ENCODE measurements at places on chromosomes 6 and 20.

- no peak for DNase-seq
Observed at GRCh38 chr6:48560408-48560807, 449.4 kb upstream of the PTCHD4 start.

DNA sequence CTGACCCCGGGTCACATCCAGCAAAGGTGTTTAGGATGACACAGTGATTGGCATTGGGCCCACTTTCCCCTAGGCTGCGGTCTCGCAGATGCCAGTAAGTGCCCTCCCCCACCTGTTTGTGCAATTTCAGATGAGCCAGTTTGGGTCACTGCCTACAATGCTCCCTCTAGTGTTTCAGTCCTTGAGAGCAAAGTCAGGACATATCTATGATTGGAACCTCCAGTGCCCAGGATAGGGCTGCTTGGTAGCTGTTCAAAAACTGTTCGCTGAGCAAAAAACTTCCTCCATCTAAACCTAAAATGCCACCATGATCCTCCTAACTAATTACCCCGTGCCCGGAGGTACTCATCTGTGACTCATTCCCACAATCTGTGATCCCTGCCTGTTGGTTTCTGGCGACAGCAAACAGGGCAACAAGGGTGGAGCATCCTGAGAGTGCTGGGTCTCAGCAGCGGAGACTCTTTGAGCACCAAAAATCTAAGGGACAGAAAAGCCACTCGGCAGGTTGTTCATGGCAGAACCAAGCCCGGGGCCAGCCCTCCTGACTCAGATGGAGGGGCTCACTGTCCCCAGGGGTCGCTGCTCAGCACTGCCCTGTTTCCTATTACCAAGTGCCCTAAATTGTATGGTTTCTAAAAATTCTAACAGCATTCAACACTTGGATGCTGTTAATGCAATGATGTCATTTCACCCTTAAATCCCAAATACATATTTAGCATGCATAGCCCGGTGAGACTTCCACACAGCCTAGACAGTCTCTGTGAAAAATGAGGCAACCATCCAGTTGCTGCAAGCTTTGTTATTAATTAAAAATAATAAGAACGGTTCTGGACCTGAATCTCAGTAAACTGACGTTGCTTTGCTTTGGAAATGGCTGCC, 5.0 kb downstream of the VSX1 start:
- DNase-seq = no peak

DNA sequence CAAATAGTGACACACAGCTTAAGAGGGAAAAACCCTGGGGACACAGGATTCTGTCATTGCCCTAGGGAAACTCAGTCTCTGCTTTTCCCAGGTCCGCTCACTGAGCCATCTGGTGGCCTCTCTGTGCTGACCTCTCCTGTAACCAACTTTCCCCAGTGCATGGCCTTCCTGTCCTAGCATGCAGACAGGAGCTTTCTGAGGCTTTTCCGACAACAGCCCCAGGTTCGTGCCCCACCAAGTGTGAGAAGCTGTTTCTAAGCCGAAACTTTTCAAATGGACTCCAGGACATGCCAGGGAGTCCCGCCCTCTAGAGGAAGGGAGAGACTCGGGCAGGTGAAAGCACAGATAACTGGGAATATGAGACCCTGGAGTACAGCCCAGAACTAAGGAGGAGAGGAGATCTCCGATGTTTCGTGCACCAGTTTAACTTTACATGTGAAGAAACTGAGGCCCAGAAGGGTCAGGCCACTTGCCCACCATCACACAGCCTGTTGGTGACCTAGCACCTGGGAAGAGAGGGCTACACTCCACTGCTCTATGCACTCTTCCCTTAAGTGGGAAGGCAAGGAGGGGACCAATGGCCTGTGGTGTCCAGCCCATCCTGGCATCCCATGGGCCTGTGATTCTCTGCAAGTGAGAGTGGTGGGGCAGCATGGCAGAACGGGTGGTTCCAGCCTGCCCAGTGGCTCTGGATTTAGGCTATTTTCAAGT, 46.2 kb downstream of the RPP40 start:
- no peak for DNase-seq

GRCh38 chr20:35347011-35347410, 54.8 kb upstream of the FAM83C start:
- no peak for DNase-seq

- DNase-seq = no peak
Observed at GRCh38 chr6:105646391-105646867, 243.5 kb upstream of the PREP start.

DNA sequence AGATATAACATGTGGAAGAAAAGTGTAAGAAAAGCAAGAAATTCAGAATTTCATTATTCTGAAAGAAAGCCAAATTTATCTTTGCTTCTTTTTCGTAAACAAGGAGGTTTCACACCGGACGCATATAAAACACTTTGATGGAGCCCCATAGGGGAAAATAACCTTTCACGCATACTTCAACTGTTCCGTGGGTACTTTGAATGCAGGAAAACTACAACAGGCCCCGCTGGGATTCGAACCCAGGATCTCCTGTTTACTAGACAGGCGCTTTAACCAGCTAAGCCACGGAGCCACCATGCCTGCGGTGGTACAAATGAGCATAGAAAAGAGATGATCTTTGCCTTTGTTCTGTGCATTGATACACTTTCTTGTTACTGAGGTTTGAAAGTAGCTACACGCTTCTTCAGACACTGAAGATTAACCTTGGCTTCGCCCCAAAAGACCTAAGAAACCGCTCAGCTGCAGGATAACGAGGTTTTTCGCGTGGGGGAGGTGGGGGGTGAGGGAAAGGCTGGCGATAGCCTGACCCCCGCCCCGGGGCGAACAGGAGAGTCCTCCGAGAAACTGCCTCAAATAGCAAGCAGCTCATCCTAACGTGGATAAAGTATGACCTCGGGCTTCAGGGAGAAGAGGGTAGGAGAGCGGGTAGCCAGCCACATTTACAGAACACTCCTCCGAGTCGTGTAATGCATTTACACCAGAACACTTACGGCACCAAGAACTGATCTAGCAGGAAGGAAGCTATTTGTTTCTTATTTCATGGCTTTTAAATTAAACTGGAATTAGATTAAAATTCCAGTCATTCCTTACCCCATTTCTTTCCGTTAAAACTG, 5.3 kb upstream of the HMGN4 start:
- peak; percentile 86 for DNase-seq

DNA sequence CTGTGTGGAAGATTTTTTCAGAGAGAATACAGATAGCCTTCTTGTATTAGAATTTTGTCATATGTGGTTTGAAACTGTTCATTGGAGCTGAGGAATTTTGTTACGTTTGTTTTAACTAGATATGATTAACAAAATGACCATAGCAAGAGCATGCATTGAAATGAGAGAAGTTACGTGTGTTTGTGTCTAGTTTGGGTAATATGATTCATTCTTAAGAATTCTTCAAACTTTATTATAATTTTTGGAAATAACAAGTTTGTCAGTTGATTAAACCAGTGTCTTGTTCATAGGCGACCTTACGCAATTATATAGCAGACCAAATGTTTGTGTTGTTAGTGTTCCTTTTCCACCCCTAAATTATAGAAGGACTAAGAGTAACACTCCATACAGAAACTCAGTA, 5.5 kb downstream of the GMNN start:
- no peak for DNase-seq

- DNase-seq = no peak
Observed at GRCh38 chr20:40646361-40646760, 42.7 kb downstream of the MAFB start.

- DNase-seq = no peak
Observed at GRCh38 chr6:84093441-84094435, 60.2 kb downstream of the MRAP2 start.

GRCh38 chr6:143726015-143726647, 48.4 kb downstream of the PHACTR2 start:
- DNase-seq = no peak

GRCh38 chr20:33647603-33648395, 14.3 kb upstream of the C20orf144 start:
- no peak for DNase-seq

GRCh38 chr6:24227556-24227955, 101.5 kb downstream of the NRSN1 start:
- no peak for DNase-seq

DNA sequence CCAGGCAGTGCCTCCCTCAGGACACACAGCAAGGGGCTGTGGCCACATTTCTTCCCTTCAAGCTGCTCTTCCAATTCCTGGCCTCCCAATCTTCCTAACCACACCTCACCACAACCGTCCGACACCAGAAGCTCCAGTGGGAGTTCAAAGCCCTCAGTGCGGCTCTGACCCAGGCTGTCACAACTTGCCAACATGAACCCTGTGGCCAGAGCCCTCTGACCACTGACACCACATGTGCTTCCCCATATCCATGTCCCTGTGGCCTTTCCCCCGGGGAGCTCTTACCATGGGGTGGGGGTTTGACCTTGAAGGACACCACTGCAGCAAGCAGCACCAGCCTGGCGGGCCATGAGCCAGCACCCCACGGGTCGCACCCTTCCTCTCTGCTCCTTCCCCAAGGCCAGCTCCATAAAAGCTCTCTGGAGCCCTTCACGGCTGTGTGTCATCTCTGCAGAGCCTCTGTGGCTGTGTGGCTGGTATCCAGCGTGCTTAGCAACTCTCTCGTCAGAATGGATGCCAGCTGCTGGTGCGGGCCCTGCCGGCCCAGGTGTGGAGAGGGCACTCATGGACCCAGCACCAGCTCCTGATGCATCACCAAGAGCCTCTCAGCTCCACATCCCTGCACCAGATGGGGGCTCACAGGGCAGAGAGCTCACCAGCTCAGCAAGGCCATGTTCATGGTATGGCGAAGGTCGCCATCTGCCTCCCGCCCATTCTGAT, 106.1 kb downstream of the PSMB1 start:
- DNase-seq = no peak

- DNase-seq = no peak
Observed at GRCh38 chr6:9657994-9658393, 756.9 kb downstream of the TFAP2A start.

GRCh38 chr6:121590916-121591315, 155.5 kb downstream of the GJA1 start:
- no peak for DNase-seq

DNA sequence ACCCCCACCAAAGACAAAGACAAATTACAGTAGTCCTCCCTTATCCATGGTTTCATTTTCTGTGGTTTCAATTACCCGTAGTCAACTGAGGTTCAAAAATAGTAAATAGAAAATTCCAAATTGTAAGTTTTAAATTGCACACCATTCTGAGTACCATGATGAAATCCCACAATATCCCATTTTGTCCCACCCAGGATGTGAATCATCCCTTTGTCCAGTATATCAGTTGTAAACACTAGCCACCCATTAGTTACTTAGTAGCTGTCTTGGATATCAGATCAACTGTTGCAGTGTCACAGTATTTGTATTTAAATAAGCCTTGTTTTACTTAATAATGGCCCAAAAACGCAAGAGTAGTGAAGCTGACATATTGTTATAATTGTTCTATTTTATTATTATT, 364.0 kb upstream of the ARID1B start:
- no peak for DNase-seq

GRCh38 chr6:79157961-79158644, 76.4 kb downstream of the HMGN3 start:
- no peak for DNase-seq

DNA sequence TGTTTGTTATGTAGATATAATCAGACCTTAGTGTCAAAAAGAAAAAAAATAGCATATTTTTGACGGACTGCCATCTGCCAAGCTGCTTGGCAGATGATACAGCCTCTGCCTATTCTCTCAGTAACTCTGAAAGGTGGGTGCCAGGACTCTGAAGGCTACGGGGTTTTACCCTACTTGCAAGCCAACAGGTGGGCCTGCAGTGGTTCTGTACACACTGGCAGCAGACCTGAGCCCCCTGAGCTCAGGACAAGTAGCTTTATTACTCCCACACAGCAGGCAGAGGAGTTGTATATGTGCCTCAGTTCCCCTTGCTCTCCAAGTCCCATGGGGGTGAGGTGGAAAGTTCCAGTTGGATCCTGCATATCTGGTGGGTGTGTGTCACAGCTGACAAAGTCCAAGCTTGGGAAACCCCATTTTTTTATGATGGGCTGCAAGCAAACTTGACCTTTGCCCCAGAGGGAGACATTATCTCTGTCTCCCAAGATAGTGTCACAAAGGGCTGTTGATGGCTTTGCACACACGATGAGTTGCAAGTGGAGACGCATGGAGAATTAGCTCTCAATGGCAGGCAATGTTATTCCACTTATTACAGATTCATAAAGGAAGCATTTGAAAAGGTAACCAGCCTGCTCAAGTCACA, 20.5 kb upstream of the AFDN start:
- no peak for DNase-seq

DNA sequence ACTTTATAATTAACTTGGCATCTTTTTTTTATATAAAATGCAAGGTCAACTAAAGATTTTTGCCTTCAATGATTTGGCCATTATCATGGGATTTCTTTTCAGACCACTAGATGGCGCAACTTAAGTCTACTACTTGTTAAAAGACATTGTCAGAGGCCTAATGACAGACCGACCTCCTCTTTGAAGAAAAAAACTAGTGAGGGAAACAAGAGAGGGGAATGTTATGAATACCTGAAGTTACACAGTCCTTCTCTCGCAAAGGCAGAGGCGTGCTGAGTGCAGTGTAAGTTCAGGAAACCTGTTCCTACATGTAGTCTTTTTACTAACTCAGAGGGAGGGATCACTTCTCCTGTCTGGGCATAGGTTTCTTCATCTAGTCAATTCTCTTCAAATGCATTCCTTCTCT, 9.3 kb downstream of the TRAPPC3L start:
- DNase-seq = no peak

GRCh38 chr6:506508-506907, 115.0 kb downstream of the IRF4 start:
- DNase-seq = peak; percentile 50

DNA sequence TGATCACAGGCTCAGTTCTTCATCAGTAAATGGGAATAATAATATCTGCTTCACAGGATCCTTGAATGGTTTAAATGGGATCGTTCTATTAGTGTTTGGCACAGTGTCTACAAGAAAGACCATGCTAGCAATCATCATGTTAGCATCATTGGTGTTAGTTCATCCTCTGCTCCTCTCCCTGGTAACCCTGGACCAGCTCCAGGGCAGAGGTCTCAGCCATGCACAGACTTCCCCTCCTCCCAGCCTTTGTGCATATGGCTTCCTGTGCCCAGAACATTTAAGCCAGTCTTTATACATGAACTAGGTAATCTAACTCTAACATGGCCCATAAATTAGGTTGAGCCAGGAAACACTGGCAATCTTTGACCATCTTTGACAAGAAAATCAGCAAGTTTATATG, 180.2 kb downstream of the EPM2A start:
- DNase-seq = no peak

DNA sequence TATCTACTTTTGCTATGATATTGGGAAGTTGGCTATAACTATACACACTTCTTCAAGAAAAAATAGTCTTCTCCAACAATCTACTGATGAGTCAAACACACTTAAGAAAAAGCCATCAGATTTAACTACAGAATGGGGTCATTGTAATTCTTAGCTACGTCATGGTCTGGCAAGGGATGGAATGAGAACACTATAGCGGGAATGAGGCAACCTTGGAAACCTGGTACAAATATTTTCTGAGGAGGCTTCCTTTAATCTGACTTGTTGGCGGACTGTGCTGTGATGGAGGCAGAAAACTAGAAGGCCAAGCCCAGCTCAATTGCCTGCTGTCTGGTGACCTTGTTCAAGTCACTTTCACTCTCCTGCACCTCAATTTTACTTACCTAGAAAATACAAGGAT, 586.8 kb upstream of the JAG1 start:
- no peak for DNase-seq

GRCh38 chr20:47150403-47151152, 205.9 kb downstream of the ZMYND8 start:
- DNase-seq = peak; percentile 3

All from stimulated activated CD4-positive, alpha-beta T cell treated with anti-CD3 and anti-CD28 coated beads, Interleukin-4, amount 100 ng/mL, for 1 hour (primary cell).